ENCODE measurements at places on chromosomes 1 and 21.

- DNase-seq: no peak
Observed at GRCh38 chr1:43452789-43453441, 816 bp downstream of the HYI start.

DNA sequence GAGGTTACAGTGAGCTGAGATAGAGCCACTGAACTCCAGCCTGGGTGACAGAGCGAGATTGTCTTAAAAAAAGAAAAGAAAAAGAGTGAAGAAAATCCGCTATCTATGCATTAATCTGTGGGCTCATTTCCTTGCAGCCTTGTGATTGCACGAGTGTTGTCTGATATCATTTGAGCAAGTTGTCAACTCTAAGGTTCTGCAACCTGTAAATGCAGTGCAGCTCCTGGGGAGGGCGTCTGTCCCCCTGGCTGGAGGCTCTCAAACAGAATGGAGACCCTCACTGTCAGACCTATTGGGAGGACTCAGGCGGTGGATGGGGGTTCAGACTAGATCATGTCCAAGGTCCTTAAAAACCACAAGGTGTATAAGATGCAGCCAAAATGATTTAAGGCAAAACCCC, 6.2 kb downstream of the CORT start:
- no peak for DNase-seq

GRCh38 chr1:228515200-228515834, 28.1 kb downstream of the RNF187 start:
- no peak for DNase-seq

DNA sequence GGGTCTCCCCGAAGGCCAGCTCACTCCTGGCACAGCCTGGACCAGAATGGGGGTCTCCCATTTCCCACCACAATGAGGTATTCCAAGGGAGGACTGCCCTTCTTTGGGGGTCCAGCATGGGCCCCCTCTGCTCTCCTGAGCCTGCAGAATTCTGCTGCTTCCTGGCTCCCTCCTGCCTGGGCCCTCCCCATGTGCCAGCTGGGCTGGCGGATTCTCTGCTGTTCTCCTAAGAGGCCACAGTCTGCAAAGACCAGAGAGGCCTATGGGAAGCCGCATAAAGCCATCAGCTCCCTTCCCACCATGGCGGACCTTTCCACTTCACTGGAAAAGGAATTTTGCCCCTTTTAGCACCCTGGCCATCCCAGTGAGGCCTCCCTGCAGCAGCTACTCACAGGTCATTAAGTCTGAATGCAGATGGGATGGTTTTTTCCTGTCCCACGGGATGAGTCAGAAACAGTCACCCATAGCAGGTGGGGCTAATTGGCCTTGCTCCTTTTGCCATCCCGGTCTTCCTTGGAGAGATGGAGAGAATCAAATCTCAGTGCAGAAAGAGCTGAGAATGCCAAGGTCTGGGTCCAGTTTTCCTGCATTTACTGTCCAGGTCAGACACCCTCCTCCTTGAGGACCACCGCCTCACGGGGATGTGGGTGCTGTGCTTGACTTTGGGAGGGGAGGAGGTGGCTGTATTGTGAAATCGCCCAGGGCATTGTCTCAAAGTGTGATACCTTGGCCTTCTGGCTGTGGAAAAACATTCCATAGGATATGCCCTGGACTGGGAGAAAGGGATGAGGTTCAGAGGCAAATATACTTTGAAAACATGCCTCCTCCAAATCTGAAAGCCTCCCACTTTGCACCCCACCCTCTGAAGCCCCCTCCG, 23.2 kb downstream of the MYBPH start:
- no peak for DNase-seq

DNA sequence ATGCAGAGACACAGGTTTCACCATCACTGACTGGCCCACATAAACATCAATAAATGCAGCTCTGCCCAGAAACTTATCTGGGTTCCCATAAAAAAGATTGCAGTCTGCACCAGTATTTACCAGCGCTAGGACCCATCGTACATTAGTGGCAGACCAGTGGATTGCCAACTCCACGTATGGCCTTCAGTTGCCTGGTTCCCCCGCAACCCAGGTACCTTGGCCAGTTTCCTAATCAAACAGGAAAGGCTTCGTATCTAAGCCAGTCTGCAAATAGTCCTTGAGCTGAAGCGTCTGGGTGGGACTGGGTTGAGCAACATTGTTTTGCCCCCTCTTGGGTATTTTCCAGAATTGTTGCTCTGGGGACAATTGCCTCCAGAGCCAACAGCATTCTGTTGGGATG, 1639.3 kb downstream of the MRPL39 start:
- DNase-seq: no peak

DNA sequence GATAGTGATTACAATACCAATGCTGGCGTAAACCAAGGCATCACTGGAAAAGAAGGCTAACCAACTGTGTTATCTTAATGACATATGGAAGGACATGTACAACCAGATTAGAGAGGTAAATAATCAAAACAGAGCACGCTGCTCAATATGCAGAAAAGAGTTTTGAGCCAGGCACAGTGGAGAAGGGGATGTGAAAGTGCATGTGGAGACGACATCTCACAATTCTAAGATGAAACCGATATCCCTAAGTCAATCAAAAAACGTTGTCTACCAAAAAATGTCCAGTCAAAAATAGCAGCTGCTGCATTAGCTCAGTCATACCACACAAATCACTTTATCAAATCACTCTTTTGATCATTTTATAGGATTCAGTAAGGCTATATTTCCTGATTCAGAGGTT, 116.3 kb upstream of the OLIG2 start:
- DNase-seq: no peak

GRCh38 chr1:14265495-14265894, 333.0 kb upstream of the KAZN start:
- DNase-seq: no peak

GRCh38 chr1:10685808-10686403, 110.5 kb downstream of the CASZ1 start:
- no peak for DNase-seq

GRCh38 chr1:197285526-197286205, 17.6 kb downstream of the CRB1 start:
- no peak for DNase-seq

DNA sequence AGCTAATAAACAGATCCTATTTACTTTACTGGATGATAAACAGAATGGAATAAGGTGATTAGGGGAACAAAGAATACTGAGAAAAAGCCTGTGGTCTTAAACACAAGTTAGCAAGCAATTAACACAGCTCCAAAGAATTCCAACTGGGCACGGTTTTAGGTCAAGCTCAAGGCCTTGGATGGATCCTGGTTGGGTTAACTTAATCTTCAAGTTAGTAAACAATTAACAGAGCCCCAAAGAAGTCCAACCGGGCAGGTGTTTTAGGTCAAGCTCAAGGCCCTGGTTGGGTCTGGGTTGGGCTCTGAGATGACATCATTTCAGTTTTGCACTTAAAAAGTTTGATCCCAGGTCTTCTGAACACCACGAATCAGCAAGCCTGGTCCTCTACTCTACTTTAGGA, 1086.3 kb upstream of the TMPRSS15 start:
- no peak for DNase-seq

DNA sequence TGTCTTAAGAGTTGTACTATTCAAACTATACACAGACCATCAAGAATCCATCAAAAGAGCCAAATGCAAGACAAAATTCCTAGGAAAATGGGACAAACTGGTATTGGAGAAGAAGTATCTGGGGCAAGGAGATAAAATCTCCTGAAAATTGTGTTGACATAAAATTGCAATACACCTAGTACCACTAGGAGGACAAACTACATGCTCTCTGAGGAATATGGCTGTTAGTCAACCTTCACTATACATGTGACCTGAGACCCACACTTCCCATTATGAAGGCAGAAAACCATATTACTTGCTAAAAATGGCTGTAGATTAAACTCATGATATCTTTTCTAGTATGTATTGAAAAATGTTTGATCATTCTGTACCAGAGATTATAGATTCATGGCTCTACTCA, 30.0 kb downstream of the IRF2BP2 start:
- DNase-seq: no peak

- DNase-seq: no peak
Observed at GRCh38 chr1:200342511-200343311, 67.1 kb downstream of the ZNF281 start.

DNA sequence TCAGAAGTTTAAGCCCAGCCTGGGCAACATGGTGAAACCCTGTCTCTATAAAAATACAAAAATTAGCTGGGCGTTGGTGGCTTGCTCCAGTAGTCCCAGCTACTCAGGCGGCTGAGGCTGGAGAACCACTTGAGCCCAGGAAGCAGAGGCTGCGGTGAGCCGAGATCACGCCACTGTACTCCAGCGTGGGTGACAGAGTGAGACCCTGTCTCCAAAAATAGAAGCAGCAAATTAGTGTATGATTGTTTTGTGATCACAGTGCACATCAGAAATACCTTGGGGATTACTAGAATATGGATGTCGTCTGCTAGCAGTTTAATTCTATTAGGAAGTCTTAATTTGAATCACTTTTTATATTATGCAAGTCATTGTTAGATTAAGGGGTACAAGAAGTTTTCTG, 59.0 kb downstream of the ZBTB17 start:
- DNase-seq: no peak

- DNase-seq: no peak
Observed at GRCh38 chr1:111157431-111157830, 17.4 kb downstream of the CEPT1 start.

DNA sequence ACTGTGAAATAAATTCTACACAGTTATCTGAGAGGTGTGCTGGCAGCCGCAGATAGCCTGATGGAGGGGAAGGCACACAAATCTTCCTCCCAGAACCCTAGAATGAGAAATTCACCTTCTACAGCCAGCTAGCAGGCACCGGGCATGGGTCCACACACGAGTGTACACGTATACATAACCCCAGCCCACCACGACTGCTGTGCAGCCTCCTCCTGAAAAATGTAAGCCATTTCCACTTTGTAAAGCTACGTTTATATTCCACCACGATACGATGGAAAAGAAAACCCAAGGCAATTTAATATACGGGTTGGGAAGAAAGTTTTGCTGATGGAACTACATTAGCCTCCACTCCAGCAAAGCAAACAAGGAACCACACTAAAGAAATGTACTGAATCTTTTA, 1.8 kb downstream of the BTG3 start:
- no peak for DNase-seq

- no peak for DNase-seq
Observed at GRCh38 chr21:38479641-38480525, 18.4 kb downstream of the ERG start.

DNA sequence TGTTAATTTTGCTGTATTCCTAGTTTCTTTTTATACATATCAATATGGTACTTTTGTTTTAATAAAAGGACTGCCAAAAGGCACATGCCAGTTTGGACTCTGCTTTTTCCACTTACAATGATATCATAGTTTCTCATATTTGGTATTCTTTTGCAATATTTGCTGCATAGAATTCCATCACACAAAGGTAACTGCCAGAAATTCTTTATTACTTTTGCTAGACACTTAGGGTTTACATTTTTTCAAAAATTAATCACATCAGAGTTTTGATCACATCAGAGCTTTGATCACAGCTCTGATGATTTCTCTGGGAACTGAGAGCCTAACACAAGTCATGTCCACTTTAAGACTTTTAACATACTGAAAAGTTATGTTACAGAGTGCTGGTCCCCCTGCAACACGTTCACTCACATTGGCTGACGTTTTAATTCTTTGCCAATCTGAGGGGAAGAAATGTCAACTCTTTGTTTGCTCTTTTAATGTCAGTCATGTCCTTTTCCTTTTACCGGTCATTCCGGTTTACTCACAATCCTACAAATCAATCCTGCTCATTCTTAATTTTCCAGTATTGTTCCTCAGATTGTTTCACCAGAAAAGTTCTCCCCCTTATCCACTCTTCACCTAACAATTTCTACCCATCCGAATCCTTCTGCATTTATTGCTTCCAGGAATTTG, 1.1 kb upstream of the CD46 start:
- no peak for DNase-seq

DNA sequence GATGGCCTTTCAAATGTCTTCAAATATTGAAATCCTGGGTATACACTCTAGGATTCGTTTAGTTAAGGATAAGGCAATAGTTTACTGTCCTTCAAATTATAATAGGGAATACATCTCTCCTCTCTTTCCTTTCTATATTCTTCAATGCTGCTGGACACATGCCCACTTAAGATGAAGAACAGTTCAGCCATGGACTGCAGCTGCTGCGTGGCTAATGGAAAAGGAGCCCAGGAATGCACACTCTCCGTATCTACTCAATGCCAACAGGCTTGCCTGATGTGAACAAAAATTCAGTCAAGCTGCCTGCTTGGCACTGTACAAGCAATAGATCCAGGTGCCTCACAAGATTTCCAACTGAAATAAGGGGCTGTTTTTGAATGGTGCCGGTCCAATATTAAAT, 321.2 kb upstream of the LYPLAL1 start:
- no peak for DNase-seq

DNA sequence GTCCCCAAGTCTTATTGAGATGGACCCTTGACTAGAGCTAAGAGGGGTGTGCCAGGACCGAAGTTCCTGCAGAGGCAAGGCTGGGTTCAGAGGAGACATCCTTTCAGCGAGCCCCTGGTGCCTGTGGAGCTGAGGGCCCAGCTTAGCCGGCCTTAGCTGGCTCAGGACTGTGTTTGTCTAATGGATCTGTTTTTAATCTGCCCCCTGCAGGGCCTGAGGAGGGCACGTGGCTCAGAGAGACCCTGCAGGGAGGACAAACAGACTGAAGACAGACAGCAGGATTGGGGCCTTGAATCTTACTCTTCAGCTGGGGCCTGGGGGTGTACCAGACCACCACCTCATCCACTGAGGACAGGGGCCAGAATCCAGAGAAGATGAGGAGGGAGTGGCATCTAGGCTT, 1.6 kb downstream of the CRABP2 start:
- no peak for DNase-seq

DNA sequence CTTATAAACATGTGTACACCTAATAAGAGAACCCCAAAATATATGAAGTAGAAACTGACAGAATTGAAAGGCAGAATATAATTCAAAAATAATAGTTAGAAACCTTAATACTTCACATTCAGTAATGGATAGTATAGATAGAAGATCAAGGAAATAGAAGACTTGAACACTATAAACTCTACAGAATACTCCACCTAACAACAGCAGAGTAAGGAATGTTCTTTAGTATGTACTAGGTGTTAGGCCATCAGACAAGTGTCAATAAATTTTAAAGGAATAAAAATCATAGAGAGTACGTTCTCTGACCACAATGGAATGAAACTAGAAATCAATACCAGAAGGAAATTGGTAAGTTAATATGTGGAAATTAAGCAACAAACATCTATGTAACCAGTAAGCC, 16.6 kb downstream of the ZNF644 start:
- no peak for DNase-seq

GRCh38 chr1:230922620-230923019, 54.3 kb upstream of the C1orf198 start:
- DNase-seq: no peak

DNA sequence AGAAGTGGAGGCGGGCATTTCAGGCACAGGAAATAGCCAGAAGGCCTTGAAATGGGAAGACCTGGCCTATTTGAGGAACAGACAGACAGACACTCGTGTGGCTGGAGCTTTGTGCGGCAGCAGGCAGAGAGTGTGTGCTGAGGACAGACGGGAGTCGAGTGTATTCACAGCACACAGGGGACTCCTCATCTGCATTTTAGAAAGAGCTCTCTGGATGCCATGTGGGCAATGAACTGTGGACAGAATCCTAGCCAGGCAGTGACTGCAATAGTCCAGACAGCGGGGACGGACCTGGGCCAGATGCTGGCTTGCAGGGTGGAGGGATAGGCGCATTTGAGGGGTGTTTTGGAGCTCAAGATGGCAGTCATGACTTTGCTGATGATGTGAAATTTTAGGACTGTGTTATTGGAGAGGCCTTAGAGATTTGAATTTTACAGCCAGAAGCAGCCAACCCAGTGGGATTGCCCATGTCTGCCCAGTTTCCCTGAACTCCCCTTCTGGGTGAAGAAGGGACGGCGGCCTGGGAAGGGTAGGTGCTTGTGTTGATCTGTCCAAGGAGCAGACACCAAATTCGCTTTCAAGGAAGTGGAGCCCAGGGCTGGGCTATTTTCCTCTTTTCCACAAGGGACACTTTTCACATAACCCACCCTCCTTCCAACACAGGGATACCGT, 43.7 kb downstream of the CHAF1B start:
- no peak for DNase-seq

All from activated T-helper 1 cell treated with anti-CD3 and anti-CD28 coated beads, Interleukin-2, amount 50 U/mL, for 16 hours (primary cell).